ENCODE measurements at places on chromosomes 4 and X.

DNA sequence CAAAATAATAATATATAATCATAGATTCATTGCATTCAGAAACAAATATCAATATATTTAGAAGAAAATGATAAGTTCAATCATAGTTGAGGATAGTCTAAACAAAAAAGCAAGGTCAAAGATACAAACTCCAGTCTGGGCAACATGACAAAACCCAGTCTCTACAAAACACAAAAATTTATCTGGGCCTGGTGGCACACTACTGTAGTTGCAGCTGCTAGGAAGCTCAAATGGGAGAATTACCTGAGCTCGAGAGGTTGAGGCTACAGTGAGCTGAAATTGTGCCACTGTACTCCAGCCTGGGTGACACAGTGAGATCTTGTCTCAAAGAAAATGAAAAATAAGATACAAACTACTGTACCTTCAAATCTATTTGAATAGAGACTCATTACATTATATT is 52.7 kb upstream of the ANXA10 start:
- DNase-seq: no peak

- no peak for DNase-seq
These were observed 59.0 kb downstream of the SAT1 start for GRCh38 chrX:23841847-23842522.

DNA sequence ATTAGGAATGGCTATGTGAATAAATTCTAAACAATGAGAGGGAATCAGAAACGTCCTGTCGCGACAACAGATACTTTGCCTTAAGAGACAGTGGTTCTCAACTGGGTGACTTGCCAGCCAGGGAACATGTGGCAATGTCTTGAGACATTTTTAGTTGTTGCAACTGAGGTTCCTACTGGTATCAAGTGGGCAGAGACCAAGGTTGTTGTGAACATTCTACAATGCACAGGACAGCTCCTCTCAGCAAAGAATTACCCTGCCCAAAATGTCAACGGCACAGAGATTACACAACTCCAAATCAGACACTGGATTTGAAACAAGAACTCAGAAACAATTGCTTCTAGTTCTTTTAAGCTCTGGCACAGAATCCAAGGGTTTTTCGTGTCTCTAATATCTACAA is 128.6 kb downstream of the ARHGAP6 start:
- no peak for DNase-seq

DNA sequence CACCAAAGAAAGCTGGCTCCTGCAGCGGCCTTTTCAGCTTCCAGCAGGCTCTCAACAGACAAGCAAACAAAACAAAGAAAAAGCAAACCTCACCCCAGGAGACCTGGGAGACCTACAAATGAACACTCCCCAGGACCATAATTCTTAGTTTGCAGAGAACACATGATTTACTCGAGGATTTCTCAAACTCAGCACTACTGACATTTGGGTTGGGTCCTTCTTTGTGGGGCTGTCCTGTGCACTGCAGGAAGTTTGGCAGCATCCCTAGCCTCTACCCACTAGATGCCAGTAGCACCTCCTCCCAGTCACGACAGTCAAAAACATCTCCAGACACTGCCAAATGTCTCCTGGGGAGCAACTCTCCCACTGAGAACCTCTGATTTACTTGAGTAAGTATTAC is 21.9 kb downstream of the APOO start:
- no peak for DNase-seq

GRCh38 chrX:143733866-143734265 is 13.3 kb upstream of the SPANXN2 start:
- DNase-seq: no peak

DNA sequence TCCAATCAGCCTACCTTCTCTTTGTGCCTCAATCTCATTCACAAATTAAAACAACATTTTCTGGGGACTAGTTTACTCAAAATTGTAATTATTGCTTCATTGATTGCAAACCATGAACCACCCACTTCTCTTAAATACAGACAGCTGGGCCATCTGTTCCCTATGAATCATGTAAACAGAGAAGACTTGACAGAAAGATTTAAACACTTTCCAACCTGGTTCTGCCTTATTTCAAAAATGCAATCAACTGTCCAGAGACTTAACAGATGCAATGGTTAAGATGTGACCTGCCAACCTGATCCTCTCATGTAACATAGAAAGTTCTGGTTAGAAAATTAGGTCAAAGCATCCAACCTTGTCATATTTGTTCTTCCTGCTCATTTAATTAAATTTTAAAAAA is 20.8 kb upstream of the SERTM2 start:
- no peak for DNase-seq

DNA sequence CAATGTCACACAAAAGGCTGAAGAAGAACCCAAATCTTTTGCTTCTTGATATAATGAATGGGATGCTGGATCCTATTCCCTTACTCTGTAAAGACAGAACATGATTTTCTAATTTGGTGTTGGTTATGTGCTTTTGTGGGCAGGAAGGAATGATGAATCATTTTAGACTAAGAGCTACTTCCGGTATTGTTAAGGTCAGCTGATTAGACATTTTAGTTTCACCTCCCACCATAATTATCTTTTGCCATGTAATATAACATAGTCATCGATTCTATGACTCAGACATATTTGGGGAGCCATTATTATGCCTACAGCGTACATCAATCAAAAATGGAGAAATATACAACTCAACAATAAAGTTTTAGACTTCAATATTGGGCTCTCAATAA is 265.3 kb downstream of the ZNF674 start:
- no peak for DNase-seq

- no peak for DNase-seq
These were observed at the start of gene CFP for GRCh38 chrX:47629419-47630200. CFP (minus strand) TSS chrX:47629930; CDS start chrX:47629844, 86 bp downstream.
